ENCODE measurements at places on chromosomes 2 and 18.
A peak's percentile ranks its signal among the peaks of the same experiment; 100 is the strongest.

DNA sequence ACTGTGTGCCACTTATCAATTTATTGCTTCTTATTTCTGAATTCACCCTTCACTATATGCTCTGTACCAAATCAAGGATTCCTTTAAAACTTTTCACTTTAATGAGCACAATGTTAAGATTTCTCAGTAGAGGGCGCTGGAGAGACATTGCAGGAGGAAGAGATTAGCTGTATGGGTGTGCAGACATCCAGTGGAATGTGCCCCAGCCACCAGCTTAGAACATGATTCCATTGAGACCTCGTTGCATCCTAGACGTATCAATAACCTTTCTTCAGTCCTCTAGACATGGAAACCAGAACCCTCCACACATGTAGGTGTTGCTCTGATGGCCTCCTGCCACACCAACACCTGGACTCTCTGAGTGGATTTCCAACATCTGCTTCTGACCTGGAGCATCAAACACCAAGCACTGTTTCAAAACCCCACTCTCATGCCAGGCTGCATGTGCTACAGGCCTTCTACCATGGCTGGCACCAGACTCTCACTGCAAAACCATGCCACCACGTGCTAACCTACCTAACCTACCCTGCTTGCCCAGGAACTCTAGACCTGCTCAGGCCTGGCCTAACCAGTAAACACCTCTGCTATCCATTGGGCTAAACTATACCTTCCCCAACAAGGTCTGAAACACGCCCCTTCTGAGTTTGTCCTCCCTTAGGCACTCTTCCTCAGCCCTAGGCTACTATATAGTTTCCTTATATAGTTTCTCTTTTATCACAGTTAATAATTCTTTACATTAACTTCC, 633.2 kb upstream of the PKDCC start:
- DNase-seq = peak; percentile 74

GRCh38 chr18:10235661-10235952, 218.8 kb upstream of the APCDD1 start:
- no peak for DNase-seq

DNA sequence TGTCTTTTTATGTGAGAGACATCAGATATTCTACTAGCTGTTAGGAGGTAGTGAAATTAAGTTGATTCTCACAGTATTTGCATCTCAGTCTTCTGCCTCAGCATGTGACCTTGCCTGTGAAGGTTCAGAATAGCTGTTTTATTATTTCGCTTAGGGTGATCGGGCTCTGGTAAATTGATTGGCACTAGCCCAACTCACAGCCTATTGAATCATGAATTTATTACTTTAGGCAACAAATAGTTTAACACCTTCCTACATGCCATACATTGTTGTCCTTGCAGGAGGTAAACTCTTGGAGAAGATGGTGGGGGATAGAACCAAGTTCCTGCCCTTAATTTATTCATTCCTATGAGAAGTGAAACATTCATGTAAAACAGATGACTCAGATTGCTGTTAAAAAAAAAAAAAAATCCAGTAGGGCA, 101.9 kb downstream of the GPD2 start:
- DNase-seq = no peak

GRCh38 chr2:231370429-231370748, 25.1 kb upstream of the B3GNT7 start:
- no peak for DNase-seq

DNA sequence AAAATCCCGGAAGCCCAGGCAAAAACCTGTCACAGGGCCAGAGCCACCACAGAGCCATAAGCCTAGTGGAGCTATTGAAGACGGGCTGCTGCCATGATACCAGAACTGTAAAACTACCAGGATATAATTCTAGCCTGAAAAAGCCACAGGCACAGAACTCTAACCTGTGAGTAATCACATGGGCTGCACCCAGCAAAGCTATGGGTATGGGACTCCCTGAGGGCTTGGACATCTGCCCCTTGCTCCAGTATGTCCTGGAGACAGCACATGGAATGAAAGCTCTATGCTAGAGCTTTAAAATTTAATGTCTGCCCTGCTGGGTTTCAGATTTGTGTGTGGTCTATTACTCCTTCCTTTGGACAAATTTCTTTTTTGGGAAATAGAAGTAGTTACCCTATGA, 2183.6 kb upstream of the CELF4 start:
- no peak for DNase-seq

- DNase-seq = peak; percentile 99
Measured at GRCh38 chr18:67766930-67767329, 250.4 kb upstream of the DSEL start.

DNA sequence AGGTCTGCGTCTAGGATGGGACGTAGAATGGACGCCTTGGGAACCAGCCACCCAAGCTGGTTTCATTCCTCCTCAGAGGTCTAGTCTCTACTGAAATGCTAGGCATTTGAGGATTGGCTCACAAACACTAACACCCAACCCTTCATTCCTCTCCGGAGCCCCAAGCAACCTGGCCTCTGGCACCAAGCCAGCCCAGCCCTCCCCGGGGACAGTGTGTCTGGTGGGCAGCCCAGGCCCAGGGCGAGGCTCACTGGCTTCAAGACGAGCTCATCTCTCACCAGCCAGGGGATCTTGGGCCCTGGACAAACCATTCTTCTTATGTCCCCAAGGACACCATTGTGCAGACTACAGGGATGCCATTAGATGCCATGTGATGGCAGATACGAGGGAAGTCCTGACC, 182.5 kb downstream of the CTIF start:
- no peak for DNase-seq

GRCh38 chr2:104889291-104889959, 35.5 kb downstream of the POU3F3 start:
- DNase-seq = no peak

GRCh38 chr2:172442072-172442895, 14.9 kb downstream of the ITGA6 start:
- peak; percentile 72 for DNase-seq

DNA sequence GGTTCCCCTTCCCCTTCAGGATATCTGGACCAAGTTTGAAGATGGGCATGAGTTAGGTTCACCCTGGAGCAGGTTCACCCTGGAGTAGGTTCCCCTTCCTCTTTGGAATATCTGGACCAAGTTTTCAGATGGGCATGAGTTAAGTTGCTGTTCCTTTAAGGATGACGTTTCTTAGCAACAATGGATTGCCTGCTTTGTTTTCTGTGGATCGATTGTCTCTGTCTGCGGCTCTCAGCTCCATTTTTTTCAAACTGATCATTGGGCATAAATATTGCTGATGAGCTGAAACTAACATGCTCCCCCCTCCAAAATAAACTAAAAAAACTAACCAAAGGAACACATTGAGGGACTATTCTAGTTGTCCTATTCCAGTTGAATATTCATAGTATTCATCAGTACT, 149.5 kb downstream of the SPP2 start:
- no peak for DNase-seq

DNA sequence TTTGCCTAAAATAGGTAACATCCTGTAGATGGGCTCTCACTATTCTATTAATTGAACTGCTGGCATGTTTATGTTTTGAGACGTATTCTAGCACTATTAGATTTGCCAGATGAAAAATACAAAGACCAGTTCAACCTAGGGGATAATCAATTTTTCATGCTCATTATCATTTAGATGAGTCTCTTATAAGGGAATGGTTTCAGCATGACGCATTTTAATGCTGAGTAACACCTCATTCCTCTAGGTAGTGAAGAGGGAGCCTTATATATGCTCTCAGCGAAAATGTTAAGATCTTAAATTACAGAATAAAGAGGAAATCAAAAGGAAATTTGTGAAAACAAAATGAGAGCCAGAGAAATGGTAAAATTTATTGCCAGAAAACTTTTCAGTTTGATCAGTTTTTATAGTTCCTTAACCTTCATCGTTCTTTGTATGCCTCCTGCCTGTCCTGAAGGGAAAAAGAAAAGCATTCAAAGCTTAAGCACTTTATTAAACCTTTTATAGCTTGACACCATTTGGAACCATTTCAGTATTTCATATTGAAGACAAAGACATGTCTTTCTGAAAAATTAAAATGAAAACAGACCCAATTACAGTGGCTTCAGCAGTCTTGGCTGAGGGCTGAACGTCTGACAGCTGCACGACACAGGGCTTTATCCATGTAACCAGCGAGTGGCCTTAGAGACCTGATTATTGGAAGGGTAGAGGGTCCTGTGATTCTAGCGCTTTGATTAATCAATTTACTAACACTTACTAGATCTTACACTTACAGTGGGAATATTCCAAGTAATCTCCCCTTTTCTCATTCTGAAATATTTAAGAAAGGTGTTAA, 112.8 kb downstream of the ADCYAP1 start:
- no peak for DNase-seq

DNA sequence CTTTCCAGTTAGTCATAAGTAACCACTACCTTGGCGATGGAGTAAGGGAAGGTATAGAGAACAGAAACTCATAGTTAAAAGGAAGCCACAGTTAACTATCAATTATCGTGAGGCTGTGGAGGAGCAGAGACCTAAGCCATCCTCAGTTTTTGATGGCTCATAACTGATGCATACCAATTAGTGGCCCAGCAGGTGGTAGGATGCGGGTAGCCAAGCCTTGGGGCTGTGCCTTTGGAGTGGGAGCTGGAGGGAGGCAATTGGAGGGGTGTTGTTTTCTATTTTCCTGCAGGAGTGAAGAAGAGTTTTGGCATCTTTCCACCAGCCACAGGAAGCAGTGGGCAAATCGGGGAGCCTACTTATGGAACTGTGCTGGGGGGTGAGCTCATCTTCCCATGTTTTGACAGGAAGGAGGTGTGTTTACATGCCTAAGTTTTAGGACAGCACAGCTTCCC, 194.8 kb downstream of the TPGS2 start:
- DNase-seq = no peak

DNA sequence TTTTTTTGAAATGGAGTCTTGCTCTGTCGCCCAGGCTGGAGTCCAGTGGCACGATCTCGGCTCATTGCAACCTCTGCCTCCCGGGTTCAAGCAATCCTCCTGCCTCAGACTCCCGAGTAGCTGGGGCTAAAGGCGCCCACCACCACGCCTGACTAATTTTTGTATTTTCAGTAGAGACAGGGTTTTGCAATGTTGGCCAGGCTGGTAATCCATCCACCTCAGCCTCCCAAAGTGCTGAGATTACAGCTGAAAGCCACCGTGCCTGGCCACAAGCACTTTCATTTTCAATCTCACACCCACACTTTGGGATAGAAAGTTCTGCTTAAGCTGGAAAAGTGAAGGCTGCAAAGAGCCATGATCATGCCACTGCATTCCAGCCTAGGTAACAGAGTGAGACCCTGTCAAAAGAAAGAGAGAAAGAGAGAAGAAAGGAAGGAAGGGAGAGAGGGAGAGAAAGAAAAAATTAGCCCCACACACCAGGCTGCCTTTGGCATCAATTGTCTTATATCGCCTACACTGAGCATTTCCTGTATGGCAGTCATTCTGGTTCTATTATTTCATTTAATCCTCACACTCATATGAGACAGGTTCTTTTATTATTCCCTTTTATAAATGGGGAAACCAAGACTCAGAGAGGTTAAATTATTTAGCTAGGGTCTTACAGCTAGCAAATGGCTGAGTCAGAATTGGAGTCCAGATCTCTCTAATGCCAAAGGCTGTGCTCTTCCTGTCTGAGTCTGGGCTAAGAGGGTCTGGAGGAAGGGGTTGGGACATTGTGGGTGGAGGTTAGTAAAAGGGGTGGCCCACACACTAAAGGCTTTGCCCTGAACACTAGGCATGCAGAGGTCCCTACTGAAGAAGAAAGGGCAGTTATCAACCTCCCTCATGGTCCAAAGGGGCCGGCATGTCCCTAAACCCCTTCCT, 37.9 kb upstream of the PKDCC start:
- peak; percentile 52 for DNase-seq

DNA sequence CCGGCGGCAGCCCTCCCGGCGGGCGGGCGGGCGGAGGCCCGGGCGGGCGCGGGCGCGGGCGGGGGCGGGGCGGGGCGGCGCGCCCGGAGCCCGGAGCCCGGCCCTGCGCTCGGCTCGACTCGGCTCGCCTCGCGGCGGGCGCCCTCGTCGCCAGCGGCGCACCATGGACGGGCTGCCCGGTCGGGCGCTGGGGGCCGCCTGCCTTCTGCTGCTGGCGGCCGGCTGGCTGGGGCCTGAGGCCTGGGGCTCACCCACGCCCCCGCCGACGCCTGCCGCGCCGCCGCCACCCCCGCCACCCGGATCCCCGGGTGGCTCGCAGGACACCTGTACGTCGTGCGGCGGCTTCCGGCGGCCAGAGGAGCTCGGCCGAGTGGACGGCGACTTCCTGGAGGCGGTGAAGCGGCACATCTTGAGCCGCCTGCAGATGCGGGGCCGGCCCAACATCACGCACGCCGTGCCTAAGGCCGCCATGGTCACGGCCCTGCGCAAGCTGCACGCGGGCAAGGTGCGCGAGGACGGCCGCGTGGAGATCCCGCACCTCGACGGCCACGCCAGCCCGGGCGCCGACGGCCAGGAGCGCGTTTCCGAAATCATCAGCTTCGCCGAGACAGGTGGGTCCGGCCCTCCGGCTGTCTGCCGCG, at the start of gene INHBB:
INHBB (plus strand) TSS at position 111 of the 641 bp plus-strand sequence; CDS start at position 164, 53 bp downstream.
- DNase-seq = no peak

GRCh38 chr2:46983065-46983801, 67.6 kb upstream of the MCFD2 start:
- DNase-seq = peak; percentile 78

DNA sequence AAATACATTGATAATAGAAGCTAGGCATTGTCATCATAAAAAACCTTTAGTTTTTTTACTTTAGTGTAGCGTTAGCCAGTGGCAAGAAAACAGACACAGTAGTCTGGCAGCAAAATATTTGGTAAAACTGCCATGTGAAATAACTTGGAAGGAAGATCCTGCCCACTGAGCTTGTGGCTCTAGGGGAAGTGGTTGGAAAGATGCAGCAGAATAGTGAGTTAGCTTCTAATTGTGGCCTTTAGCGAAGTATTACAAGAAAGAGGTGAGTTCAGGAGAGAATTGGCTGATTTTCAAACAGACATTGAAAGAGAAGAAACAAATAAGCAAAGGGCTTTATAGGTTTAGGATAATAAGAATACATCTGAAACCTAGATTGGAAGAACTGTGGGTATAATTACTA, 1887.8 kb upstream of the CELF4 start:
- no peak for DNase-seq

DNA sequence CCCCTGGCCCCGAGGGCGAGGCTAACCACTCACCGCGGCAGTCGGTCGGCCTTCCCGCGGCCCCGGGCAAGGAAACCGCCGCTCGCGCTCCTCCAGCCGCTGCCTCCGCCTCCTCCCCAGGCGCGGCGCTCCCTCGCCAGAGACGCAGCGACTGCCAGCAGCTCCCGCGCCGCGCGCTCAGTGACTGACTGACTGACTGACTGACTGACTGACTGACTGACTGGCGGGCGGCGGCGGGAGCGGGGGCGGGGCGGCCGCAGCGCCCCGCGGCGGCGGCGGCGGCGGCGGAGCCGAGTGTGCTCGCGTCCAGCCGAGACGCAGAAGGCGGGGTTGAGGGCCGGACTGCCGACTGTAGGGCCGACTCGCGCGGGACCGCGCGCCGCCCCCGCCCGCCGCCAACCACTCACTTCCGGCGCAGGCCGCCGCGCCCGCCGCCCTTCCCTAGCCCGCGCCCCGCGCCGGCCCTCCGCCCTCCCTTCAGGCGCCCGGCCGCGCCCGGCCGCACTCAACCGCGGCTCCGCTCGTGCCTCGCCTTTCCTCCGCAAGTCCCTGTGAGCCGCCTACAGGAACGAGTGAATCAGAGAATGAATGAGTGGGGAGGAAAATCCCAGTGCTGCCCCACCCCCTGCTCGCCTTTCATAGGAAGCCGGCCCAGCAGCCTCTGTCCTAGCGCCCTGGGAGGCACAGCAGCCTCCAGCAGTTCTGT, at the start of gene RAPH1:
RAPH1 (minus strand) TSS at position 224 of the 706 bp plus-strand sequence. CDS start 39,948 bp downstream, outside the sequence.
- DNase-seq = peak; percentile 88
